Activated CD8-positive, alpha-beta memory T cell treated with anti-CD3 and anti-CD28 coated beads for 1 hour (primary cell): ENCODE measurements at places on chromosomes 13 and 19.

DNA sequence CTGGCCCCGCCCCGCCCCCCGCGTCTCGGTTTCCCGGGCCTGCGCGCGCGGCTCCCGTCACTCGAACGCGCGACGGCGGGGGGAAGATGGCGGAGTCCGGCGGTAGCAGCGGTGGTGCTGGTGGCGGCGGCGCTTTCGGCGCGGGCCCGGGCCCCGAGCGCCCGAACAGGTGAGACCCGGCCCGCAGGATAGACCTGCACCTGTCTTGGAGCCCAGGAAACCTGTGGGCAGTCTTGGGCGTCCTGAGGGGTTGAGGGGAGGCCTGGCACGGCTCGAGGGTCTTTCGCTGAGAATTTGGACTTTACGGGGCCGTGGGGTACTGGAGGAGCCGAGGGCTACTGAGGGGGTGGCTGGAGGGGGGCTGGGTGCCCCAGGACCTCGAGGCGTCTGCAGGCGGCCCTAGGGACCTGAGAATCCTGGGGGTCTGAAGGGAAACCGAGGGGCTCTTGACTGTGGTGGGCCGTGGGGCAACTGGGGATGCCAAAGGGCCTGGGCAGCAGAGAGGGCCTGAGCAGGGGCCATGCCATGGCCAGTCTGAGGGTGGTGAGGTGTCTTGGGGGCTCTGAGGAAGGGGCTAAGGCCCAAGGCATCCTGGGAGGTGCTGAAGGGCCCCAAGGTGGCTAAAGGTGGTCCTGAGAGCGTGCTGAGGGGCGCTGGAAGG is at the start of gene KLHL26:
Gene KLHL26, plus strand, starts transcription at position 60 of the 661 bp plus-strand sequence. Its CDS starts 27 bp downstream, at position 87.
- no peak for DNase-seq

DNA sequence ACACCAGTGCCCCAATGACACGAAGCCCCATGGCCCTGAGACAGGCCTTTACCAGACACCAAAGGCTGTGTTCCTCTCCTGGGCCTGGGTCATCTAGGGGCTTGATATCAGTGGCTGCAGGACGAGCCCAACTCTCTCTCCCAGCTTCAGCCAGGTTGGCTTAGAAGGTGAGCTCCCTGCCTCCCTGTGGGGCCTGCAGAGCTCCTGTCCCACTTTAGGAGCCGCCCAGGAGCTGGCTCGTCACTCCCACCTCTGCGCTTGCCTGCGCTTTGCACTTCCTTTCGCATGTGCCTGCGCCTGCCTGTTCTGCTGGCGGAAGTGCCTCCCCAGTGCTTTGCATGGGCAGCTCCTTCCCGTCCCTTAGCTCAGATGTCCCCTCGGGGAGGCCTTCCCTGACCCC is 4.9 kb downstream of the CALM3 start:
- no peak for DNase-seq

DNA sequence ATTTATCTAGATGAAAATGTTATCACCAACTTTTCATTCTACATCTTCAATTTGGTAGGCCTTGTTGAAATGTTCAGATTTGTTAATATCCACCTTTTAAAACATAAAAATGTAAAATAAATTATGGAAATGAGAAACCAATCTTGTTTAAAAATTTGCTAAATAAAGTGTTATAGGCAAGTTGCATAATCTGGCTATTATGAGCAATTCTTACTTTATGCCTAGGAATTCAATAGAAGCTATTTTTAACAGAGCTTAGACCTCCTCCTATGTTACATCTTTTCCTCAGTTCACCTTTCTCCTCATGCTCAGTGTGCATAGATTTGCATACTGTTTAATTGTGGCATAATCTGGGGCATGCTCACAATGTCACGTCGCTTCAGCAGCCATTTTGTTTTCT is 87.9 kb upstream of the POSTN start:
- no peak for DNase-seq

GRCh38 chr19:49019242-49019932 is 2.5 kb upstream of the LHB start:
- DNase-seq = no peak

- DNase-seq = no peak
Observed at GRCh38 chr13:105979131-105980011, 556.1 kb downstream of the EFNB2 start.

GRCh38 chr13:27367570-27367969 is 56.8 kb upstream of the GTF3A start:
- DNase-seq = no peak

- DNase-seq = no peak
Observed at GRCh38 chr13:27352698-27353097, 71.7 kb upstream of the GTF3A start.

DNA sequence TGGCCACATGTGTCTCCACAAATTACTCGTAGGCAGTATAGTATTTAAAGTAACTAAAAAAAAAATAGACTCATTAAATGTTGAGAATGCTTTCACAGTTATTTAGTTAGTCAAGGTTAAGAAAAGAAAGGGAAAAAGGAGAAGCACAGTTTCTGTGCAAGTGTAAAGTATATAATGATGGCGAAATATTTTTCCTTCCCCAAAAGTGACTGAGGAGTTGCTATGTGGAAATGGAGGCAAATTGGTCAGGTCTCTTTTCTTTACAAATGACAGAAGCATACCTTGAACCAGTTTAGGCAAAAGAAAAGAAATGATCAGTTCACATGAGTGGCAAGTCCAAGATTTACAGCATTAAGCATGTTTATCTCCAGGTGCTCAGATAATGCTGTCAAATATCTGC is 18.0 kb downstream of the CSNK1A1L start:
- no peak for DNase-seq

DNA sequence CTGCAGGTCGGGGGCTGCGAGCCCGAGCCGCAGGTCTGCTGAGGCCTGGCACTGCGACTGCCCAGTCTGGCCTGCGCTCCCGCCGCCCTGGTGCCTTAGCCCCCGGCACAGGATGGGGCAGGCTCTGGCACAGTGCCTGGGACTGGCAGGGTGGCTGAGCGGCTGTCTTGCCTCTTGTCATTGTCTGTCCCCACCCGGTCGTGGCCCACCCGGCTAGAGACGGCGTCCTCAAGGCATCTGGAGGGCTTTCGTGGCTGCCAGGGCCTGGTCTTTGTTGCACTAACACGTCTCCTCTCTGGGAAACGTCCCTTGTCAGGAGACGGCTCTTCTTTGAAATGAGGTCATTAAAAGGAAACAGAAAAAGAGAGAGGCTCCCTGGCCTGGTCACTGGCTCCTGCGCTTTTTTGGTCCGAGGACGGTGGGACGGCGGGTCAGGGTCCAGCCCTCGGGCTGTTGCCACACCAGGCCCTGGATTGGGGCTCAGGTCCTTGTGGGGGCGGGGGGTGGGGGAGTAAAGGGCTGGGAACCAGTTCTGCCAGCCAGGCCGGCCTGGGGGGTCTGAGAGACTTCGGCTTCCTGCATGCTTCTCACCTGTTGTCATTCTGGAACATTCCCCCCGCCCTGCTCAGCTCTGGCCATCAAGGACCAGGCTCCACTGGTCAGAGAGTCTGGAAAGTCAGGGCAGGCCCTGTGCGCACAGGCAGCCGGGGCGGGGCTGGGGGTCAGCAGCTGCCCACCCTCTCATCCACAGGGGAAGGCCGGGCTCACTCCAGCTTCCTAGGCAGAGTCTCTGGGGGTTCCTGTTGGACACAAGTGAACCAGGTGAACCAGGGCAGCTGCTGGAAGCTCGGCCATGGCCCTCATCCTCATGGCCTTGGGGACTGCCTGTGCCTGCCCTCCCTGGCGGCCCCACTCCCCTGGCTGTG is 6.2 kb upstream of the ZNF554 start:
- no peak for DNase-seq

DNA sequence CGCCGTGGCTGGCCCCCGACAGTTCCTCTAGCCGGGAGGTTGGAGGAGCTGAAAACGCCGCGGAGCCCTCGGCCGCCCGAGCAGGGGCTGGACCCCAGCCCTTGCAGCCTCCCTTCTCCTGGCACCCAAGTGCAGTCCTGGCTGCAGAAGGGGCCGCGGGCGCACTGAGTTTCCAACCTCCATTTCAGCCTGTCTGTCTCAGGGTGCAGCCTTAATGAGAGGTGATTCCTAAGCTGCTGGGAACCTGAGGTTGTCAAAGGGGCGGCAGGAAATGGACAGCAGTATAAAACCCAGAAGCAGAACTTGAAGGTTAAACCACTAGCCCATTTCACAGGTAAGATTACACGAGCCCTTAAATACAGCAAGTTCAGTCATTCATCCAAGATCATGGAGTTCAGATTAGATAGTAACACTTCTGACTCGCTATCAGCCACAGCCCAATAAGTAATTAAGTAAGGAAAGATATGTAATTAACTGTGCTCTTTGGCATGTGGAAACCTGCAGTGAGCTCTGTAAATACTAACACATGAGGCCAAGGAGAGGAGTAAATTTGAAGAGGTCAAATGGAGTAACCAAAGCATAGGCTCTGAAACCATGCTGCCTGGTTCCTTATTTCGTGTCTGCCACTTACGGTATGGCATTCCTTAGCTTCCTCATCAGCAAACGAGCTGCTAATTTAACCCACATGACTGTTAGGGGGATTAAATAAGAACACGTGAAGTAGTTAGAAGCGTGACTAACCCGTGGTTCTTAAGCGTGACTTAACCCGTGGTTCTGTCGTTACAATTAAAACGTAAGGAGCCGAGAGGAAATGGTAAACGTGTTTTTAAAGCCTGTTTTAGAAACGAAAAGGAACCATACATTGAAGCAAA is 686 bp downstream of the SETDB2 start:
- no peak for DNase-seq

- DNase-seq = no peak
Observed at GRCh38 chr13:105702441-105702840, 833.0 kb downstream of the EFNB2 start.

DNA sequence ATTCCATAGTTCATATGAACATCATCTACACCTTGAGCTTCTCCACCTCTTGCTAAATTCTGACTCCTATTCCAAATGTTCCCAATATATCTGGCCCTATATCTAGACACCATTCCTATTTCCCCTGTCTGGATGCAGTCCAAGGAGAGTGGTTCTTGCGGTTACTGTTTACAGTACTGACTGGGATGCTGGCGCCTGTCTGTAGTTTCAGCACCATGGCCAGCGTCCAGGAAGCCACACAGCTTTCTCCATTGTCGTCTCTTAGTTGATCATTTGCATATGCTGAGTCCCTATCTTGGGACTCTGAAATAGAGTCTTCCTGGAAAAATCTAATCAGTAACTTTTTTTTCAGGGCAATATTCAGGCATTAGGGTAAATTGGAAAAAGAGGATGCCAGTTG is 14.9 kb downstream of the LAIR2 start:
- no peak for DNase-seq

GRCh38 chr13:114194853-114195252 is 15.8 kb downstream of the CFAP97D2 start:
- DNase-seq = no peak

DNA sequence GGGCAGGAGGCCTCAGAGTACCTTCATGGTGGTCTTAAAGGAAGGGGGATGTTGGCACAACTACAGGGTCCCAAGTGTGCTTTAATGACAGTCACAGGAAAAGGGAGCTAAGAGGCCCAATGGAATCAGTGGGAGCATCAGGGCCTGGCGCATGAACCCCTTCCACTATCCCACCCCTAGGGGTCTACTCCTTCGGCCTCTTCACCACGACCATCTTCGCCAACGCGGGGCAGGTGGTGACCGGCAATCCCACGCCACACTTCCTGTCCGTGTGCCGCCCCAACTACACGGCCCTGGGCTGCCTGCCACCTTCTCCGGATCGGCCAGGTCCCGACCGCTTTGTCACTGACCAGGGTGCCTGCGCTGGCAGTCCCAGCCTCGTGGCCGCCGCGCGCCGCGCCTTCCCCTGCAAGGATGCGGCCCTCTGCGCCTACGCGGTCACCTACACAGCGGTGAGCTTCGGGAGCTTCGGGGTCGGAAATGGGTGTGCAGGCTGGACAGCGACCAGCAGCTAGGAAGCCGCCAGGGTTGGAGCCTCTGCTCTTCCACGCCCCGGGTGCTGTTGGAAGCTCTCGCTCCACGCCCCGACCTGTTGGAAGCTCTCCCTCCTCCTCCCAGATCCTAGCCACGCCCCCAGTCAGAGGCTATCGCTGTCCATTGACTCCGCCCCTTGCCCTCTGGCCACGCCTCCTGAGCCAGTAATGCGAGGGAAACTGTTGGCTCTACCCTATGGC is 6.0 kb downstream of the PLPPR2 start:
- no peak for DNase-seq

GRCh38 chr13:22014469-22014868 is 343.6 kb downstream of the FGF9 start:
- DNase-seq = no peak

- no peak for DNase-seq
Observed at GRCh38 chr19:35938282-35939224, 2.4 kb downstream of the LRFN3 start.

- no peak for DNase-seq
Observed at GRCh38 chr19:19743176-19743575, 10.3 kb upstream of the ZNF14 start.

DNA sequence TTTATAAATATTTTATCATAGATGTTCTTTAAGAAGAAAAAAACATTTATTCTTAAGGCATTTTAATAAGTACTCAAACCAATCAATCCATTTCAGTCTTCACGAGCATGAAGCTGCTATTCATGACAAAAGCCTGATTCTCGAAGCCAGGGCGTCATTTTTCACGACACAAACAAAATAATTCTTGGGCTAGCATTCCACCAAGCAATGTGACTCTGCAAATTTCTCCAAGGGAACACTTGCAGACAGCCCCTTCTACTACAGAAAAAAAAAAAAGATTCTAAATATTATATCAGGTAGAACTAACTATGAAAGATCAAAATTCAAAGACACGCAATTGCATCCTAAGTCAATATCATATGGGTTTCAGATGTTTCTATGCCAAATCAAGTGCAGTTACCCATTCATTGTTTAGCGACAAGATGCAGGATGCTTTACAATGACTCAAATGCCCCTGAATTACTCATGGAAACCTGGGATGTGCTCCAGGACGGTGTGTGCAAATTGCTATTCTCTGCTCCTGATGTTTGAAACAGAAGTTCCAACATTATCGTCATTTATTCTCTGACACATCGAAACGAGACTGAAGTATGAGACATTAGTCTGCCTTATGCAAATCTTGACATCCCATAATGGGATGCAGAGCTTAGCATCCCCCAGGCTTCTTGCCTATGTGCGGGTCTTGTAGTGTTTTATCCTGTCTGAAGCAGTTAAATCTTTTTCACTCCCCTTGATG is 517.7 kb downstream of the MYO16 start:
- DNase-seq = no peak

- DNase-seq = no peak
Observed at GRCh38 chr13:33249066-33249465, 36.5 kb downstream of the STARD13 start.

- no peak for DNase-seq
Observed at GRCh38 chr13:85303630-85304029, 495.6 kb downstream of the SLITRK6 start.
